Left hindlimb (tissue), 1 donor: ENCODE measurements at places on chromosomes 11 and 22.

GRCh38 chr11:61671527-61671926 is 8.7 kb upstream of the DAGLA start:
- no peak for DNase-seq

DNA sequence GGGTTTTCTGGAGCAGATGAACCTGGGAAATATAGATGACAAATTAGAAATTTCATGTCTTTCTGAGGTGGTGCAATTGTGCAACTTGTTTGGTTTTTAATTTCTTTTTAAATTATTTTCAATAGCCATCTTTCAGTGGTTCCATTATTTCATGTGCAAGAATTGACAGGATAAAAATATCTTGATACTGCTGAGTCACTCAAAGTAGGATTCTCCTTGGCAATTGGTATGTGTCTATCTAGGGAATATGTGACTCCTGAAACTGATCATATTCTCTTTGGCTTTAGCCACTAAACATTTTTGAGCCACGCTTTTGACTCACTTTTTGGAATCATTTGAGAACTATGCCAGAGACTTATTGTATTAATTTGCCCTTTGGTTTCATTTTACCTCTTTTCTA is 331.5 kb downstream of the KCNA4 start:
- DNase-seq, result no peak

- peak; percentile 24 for DNase-seq
These were observed 4.0 kb upstream of the TRIM29 start for GRCh38 chr11:120141768-120142423.

- DNase-seq, result no peak
These were observed 1.4 kb upstream of the FTH1 start for GRCh38 chr11:61968758-61969390.

- no peak for DNase-seq
These were observed 27.9 kb upstream of the RBMXL2 start for GRCh38 chr11:7060868-7061267.

- DNase-seq, result no peak
These were observed 15.1 kb downstream of the CWC15 start for GRCh38 chr11:94958121-94958696.

DNA sequence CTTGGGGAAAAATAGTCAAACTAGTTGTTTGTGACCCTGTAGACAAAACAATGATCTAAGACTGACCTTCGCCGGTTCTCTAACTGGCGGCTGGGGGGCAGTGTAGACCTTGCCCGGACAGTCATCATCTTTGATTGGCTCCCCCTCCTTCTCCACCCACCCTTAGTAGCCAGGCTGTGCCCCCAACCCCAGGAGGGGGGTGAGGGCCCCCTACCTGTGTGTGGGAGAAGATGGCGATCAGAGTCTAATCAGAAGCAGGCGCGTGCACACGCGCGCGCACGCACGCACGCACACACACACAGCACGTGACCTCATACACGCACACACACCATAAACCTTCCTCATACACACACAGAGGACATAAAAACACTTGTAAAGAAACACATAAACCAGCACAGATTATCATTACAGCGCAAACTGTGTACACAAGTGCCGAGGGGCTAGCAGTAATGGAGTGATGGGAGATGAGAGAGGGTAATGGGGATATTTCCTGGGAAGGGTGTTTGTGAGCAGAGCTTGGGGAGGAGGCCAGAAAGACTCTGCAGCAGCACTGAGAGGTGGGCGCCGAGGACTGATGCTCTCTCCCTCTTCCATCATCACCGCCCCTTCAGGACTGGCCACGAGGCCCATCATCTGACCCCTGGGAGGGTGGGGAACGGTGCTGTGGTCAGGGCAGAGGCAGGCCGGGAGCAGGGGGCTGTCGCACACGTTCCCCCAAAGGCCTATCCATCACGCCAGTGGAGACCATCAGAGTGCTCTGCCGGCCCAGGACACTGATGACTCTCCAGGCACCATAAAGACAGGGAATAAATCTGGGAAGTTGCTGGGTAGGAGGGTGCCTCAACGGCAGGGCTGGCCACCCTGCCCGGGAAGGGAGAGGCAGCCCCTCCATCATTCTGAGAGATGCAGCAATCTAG is 12.2 kb downstream of the NECTIN1 start:
- DNase-seq, result no peak

DNA sequence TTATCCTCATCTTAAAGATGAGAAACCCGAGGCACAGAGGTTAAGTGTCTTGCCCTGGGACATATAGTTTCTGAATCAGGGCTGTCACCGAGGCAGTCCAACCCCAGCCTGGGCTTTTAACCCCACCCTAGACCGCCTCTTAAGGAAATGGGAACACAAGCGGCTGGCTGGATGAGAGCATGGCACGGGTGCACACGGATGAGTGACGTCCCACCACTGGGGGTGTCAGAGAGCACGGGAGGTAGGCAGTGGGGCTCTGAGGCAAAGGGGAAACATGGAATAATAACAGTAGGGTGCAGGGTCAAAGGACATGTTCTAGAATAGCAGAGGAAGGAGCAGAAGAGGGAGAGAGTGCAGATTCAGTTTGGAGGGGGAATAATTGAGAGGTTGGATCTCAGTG is 22.3 kb downstream of the PPFIBP2 start:
- DNase-seq, result no peak

GRCh38 chr11:30483056-30483455 is 103.1 kb downstream of the MPPED2 start:
- DNase-seq, result no peak

- DNase-seq, result no peak
These were observed 16.2 kb upstream of the MFRP start for GRCh38 chr11:119362741-119363080.

DNA sequence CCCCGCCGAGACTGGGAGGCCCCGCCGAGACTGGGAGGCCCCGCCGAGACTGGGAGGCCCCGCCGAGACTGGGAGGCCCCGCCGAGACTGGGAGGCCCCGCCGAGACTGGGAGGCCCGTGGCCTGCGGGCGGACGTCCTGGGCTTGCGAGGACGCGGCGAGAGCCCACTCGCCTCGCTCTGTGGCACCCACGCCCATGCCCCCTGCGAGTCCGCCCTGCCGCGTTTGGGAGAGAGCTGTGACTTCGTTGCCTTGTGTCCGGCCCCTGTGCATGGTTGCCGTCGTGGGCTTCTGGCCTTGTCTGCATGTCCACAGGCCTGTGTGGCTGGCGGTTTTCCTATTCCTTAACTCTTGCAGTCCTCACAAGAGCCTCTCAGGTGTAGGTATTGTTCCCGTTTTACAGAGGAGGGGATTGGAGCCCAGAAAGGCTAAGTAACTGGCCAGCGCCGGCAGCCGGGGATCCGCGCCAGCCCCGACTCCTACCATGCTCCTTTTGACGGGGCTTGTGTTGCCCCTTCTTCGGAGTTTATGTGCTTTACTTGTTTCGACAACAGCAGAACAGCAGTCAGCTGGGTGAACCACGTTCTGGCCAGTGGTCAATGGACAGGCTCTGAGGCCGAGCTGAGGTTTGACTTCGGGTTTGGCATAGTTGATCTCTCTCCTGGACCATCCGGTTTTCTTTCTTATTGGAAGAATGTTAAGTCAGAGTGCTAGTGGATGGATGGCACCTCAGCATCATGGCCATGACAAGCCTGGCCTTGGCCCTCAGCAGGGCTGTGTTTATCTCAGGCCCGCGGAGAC is 741 bp downstream of the PHRF1 start:
- DNase-seq, result no peak

DNA sequence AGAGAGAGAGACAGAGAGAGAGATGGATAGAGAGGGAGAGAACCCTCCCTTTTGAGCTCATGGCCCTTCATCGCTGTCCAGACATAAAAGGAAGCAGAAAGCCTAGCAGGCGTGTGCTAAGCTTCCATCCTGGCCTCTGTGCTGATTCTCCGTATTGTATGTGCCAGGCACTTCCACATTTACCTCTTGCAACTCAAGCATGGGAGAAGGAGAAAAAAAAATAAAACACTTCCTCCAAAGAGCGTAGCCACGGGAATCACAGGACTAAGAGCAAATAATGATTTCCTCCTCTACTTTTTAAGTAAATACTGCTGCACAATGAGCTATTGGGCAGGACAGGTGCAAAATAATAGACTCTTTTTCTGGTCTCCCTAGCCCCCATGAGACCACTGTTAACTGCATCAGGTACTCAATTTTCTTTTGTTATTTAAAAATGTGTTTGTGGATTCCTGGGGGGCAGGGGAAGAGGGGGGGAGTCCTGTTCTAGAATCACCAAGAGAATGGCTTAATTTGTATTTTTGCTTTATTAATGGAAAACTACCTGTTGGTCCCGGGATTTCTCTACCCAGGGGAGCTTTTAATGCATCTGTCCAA is 154.3 kb downstream of the NXPE2 start:
- no peak for DNase-seq

DNA sequence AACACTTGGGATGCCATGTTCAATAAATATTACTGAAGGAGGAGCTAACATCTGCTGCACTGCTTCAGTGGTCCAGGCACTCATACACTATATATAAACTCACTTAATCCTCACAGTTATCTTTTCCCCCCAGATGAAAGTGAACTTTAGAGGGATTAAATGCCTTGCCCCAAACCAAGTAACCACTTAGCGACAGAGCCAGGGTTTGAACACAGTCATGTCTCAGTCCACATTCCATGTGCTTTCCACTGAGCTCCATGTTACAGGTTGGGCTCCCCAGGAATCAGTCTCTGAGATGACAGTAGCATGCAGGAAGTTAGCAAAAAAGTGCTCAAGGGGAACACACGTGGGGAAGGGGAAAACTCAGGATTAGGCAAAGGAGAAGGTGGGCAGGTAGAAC is 59.3 kb downstream of the ENDOD1 start:
- DNase-seq, result no peak

DNA sequence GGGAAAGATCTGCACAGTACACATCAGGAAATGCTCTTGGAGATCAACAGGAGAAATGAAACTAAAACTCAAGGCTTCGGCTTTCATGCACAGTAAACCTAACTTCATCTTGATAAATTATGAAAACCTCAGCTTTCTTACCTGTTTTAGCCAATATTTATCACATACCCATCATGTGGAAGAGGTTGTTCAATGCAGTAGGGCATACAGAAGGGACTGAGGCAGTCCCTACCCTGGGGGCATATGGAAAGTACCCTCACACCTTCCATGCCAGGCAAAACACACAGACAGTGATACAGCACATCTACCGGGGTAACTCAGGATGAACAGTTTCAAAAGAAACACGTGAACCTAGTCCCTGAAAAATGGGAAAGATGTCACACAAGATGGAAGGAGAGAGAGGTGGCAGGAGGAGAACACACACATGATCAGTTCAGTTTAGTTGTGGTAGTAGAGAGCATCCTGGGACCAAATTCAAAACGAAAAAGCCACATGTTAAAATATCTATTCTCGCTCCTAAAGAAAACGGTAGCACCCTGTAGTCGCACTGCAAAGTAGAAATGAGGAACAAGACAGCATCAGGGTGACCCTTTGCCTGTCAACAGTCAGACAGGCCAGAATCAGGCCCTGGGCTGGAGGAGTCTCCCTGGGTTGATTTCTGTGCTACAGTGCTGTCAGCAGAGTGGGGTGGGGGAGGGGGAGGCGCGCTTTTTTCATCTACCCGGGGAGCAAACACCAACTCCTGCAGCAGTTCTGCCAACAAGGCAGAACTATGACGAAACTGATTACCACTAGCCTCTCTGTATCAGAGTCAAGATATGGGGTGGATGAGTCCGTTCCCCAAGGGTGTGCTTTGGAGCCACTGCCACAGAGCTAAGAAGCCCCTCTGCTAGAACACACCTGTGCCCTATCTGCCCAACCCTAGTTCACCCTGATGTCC is 1.3 kb downstream of the HIRA start:
- no peak for DNase-seq

- DNase-seq, result no peak
These were observed 77.7 kb downstream of the BARX2 start for GRCh38 chr11:129453293-129453721.

GRCh38 chr11:5336331-5336730 is 7.0 kb downstream of the OR51B5 start:
- DNase-seq, result no peak

DNA sequence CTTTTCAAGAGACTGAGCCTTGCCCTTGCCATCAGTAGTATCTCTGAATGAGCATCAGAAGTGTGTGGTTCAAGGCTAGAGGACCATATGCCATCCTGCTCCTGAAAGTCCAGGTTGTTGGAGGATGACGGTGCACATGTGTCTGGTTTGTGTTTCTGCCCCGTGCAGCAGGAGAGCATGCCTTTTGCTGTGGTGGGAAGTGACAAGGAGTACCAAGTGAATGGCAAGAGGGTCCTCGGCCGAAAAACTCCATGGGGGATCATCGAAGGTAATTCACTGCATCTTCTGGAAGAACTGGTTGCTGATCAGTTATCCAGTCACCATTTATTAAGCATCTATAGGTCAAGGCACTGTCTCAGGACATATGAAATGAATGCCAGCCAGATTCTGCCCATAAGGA is 6.1 kb upstream of the WBP2NL start:
- no peak for DNase-seq

- no peak for DNase-seq
These were observed 788.3 kb downstream of the NTM start for GRCh38 chr11:132158696-132159095.

GRCh38 chr22:49073873-49074417 is 753.7 kb downstream of the BRD1 start:
- DNase-seq, result no peak

GRCh38 chr22:49344161-49344560 is 483.5 kb downstream of the BRD1 start:
- DNase-seq, result no peak

GRCh38 chr11:121807051-121807450 is 309.0 kb downstream of the BLID start:
- DNase-seq, result no peak

DNA sequence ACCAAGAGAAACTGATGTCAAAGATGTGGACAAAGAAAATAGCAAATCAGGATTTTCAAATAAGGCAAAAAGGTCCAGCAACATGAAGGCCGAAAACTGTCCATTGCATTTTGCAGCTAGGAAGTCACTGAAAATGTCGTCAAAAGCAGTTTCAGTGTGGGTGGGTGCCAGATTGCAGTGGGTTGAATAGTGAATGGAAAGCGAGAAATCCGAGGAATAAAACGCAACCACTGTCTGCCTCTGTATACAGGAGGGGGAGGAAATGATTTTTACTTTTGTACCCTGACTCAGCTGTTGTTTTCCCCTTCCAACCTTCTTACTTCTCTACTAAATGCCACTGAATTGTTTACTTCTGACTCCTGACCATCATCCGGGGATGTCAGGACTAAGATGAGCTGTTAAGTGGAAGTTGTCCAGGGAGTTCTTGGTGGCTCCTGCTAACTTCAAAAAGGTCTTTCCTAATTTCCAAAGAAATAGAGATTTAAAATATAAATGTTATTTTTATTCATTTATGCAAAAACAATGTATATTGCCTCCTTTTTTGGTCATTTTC is 64.9 kb upstream of the BIRC3 start:
- no peak for DNase-seq

GRCh38 chr11:16193897-16194381 is 162.4 kb downstream of the SOX6 start:
- no peak for DNase-seq

GRCh38 chr11:60029015-60029632 is 11.1 kb upstream of the OOSP2 start:
- DNase-seq, result no peak

- no peak for DNase-seq
These were observed 47.5 kb upstream of the POU2AF1 start for GRCh38 chr11:111426617-111427016.

GRCh38 chr11:106403751-106404150 is 326.3 kb downstream of the AASDHPPT start:
- DNase-seq, result no peak

GRCh38 chr22:40310081-40310767 is 36.1 kb upstream of the ADSL start:
- peak; percentile 72 for DNase-seq
